ENCODE measurements at places on chromosomes 6 and 20.

DNA sequence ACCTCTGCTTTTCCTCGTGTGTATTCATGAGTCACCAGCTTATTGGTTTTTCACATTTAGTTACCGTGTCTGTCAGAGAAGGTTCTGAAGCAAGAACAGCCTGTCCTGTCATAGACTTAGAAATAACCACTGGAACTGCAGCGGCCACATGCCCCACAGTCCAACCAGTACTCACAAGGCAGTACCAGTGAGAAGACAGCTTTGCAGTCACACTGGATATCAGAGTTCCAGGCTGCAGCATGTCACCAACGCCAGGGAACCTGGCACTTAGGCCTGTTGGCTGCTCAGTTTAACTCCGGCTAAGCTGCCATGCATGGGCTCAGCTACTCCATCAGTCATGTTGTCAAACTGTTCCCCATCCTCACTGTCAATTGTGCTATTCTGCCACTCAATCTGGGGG, 40.1 kb downstream of the ADNP start:
- DNase-seq: no peak

- DNase-seq: no peak
Observed at GRCh38 chr6:156886409-156886808, 109.2 kb downstream of the ARID1B start.

GRCh38 chr20:61803915-61804751, 261.5 kb downstream of the TAF4 start:
- no peak for DNase-seq

DNA sequence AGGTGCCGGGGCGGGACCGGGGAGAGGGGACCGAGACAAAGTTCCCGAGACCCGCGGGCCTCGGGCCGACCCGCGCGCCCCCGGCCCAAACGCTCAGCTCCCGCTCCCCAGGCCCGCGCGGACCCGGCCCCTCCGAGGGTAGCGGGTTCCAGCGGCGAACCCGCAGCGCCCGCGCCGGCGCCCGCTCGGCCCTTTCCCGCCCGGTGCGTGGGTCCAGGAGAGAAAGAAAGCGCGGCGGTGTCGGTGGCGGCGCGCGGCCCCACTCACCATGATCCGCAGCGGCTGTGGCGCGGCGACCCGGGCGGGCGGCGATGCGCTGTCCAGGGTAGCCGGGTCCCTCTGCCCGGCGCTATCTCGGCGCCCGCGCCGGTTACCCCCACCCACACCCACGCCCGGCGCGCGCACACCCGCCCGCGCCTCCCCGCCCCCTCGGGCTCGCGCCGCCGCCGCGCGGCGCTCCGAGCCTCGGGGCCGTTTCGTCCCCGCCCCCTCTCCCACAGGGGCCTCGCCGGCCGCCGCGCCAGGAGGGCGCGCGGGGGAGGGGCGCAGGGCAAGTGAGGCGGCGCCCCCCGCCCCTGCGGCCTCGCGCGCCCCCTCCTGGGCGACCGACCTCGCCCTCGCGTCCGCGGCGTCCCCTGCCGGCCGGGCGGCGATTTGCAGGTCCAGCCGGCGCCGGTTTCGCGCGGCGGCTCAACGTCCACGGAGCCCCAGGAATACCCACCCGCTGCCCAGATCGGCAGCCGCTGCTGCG, at the start of gene ELOVL2:
Gene ELOVL2, minus strand, starts transcription at position 345 of the 751 bp plus-strand sequence. Its CDS starts 75 bp downstream, at position 270.
- DNase-seq: no peak

GRCh38 chr6:73873081-73873480, 177.1 kb downstream of the CD109 start:
- DNase-seq: no peak

DNA sequence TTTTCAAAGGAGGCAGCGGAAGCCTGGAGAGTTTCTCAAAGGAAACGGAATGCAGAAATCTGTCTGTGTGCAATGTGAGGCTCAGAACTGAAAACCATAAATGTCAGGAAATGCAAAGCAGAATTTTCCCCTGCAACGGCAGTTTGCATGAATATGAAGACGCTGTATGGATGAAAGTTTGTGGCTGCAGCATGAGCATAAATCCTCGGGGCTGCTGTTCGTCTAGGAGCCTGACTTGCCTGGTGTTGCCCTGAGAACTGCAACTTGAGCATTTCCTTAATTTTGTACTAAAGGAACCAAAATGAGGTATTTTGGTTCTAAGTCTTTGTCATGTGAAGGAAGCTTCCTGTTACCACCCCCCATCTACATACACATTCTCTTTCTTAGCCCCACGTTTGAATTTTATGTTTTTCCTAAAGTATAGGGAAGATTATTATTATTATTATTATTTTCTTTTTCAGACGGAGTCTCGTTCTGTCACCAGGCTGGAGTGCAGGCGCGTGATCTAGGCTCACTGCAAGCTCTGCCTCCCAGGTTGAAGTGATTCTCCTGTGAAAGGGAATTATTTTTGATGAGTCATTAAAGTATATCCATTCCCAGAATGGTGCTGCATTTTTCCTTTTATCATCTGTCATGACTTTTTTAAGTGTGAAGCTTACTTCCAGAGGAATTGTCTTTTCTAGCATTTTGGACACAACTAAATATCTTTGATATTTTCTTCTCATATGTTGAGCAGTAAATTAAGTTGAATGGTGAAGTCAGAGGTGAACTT, 33.1 kb downstream of the MTHFD1L start:
- no peak for DNase-seq

DNA sequence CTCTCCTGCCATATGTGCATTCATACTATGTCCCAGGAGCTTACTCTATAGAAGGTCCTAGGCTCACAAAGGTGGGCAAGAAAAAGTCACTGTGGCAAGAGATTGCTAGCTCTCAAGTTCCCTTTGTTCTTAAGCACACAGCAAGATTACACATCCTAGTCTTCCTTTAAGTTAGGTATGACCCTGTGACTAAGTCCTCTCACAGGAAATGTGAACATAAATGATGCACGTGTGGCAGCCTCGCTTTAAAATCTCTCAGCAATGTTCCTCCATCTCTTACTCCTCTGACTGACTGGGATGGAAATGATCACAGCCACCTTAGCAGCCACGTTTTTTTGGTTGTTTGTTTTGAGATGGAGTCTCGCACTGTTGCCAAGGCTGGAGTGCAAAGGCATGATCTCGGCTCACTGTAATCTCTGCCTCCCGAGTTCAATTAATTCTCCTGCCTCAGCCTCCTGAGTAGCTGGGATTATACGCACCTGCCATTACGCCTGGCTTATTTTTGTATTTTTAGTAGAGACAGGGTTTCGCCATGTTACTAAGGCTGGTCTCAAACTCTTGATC, 35.7 kb upstream of the HAO1 start:
- DNase-seq: no peak

DNA sequence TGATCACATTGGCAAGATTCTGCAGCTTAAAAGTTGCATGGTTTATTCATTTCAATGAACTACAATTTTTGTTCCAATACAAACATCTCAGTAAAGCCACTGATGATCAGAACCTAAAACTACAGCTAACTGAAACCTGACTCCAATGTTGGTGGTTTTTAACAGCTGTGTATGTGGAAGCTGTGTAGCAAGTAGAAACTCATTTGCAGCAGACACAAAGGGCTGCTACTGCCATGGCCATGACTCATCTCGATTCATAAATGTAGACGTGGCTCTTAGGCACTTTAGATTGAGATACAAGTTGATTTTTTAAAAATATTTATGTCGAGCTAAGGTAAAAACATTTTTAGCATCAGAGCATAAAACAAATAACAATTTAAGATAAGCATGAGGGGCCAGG, 19.5 kb upstream of the MAP3K4 start:
- no peak for DNase-seq

DNA sequence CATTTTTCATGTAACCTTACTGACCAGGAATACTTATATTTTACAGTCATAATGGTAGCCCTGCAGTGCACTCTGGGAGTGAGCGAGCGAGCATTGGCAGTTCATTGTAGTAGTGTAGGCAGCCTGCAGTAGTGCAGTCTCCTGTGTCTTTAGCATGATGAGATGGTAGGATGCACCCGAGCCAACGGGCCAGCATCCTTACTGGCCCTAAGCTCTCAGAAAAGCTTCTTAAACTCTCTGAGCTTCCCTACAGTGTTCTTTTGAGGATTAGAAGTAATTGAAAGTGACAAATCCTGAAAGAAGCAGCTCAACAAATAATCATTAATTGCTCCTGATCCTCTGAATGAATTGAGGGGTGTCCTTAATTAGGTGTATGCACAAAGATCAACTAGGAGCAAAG, 20.9 kb downstream of the SLC9A8 start:
- no peak for DNase-seq

GRCh38 chr6:34334796-34335416, 57.6 kb downstream of the NUDT3 start:
- DNase-seq: no peak

DNA sequence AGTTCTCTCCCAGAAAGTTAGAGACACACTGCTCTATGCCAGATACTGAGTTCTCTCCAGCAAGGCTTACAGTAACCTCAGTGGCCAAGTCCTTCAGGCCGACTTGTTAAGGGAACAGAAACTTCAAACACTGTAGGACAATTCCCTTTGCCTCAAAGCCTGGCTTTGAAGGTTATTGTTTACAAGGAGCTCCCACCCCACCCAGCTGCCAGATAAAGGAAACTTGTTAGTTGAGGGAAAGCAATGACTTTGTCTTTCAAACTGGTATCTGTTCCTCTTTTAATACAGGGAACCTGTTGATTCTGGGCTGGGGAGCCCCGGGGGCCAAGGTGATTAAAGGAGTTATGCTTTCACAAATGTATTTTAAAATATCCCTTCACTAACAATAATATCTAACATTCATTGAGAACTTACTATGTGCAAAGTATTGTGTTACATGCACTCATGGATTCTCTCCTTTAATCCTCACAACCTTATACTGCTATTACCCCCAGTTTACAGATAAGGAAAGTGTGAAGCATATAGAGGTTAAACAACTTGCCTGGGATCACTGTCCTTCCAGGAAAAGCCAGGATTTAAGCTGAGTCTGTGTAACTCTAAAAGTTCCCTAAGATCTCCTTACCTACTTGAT, 27.6 kb upstream of the CDKN1A start:
- DNase-seq: no peak

DNA sequence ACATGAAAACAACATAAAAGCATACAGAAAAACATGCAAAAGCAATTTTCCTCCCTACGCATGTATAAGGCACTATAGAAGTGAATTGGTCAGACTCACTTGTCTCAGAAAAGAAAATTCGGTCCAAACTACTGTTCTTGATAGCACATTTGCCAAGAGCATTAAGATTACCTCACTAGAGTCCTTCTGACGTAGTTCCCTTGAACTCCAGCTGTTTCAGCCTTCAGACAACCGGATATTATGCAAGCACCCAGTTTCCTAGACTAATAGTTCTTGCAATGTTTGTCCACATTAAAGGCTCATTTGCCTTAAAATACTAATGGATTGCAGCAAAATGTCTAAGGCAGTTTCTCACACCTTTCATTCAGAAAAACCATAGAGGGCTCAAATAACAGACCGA, 2.5 kb upstream of the CASS4 start:
- no peak for DNase-seq

- no peak for DNase-seq
Observed at GRCh38 chr6:22147921-22148776, 148.7 kb downstream of the PRL start.

- DNase-seq: no peak
Observed at GRCh38 chr6:148533309-148534107, 190.9 kb downstream of the SASH1 start.

- DNase-seq: no peak
Observed at GRCh38 chr6:15533379-15534026, 129.3 kb downstream of the DTNBP1 start.

DNA sequence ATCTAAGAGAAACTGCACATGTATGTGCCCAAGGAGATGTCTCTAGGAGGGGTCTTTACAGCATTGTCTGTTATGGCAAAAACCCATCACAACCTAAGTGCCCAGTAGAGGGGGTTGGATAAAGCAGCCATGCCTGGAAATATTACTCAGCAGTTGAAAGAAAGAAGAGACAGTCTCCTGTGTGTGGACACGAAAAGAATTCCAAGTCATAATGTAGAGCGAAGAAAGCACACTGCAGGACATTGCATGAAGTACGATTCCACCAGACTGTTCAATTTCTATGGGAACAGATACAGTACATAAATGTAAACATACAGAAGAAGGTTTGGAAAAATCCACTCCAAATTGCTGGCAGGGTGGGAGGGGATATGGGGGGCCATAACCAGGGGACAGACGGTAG, 7.3 kb upstream of the TGM2 start:
- DNase-seq: no peak

- no peak for DNase-seq
Observed at GRCh38 chr6:111484633-111484930, 1.6 kb upstream of the REV3L start.

DNA sequence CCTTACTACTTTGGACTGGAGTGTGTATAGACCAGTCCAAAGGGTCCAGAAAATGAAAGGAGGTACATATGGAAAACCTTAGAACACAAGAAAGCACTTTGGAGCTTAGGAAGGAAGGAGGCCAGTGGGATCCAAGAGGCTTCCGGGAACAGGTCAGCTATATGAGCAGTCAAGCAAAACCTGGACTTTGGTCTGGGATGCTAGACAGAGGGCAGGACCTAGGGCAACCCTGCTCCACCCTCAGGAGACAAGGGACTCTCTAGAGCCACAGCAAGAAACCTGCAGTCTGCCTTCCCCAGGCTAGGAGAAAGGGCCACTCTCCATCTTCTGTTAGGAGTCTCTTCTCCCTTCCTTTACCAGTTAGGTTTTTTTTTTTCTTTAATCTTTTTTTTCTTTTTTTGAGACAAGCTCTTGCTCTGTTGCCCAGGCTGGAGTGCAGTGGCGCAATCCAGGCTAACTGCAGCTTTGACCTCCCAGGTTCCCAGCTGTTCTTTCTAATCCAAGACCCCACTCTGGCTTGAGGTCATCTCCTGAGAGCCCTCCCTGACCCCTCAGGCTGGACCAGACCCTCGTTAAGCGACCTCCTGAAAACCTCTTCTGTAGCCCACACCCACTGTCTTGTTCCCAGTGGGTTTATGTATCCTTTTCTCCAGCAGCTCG, 4.6 kb downstream of the KCNK5 start:
- DNase-seq: no peak

DNA sequence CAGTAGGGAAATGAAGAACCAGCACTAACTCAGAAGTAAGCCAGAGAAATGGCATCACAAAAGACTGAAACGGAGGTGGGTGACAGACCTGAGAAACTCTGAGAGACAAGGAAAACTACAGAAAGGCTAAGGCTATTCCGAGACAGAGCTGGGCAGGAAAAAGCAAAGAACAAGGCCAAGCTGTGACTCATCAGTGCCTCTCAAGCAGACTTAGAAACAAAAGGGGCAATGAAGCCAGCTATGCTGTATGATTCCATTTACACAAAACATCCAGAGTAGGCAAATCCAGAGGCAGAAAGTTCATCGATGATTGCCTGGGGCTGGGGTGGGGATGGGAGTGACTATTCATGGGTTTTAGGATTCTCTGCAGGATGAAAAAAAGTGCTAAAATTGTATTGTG, 50.0 kb downstream of the SLC23A2 start:
- DNase-seq: no peak

DNA sequence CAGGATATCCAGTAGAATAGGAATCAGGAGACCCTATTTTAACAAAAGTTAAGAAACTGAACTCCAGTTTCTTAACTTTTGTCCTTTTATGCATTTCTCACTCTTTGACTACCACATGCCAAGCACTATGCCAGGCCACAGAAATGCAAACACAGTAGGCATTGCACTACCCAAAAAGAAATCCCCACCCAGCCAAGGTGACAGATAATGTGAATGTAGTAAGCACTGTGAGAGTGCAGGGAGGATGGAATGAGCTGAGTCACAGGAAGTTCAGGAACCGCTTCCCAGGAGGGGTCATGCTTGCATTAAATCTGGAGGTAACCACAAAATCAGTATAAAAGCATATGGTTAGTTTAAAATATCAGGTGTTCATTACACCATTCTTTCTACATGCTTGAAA, 20.1 kb upstream of the FAM83C start:
- DNase-seq: no peak

GRCh38 chr6:54192993-54193392, 81.8 kb downstream of the MLIP start:
- DNase-seq: no peak

GRCh38 chr6:87976616-87977015, 71.0 kb upstream of the SPACA1 start:
- DNase-seq: no peak

Data from activated CD8-positive, alpha-beta memory T cell treated with anti-CD3 and anti-CD28 coated beads for 4 hours (primary cell).